Fibroblast of the conjunctiva (primary cell): ENCODE measurements at places on chromosomes 2 and 18.

DNA sequence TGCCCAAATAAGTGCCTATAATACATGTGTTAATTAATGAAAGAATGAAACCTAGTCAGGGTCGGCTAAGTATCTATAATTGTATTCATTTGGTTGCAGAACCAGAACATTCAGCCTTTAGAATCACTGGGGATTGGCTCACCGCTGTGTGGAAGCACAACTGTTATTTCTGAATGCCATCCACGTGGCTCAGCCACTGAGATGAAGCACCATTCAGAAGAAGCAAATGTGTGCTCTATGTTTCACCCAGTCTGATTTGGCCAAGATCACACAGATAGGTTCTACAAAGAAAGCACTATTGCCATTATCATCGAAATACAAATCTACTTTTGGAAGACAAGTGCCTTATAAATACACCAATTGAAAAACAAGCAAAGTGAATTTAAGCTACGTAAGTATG is 30.6 kb upstream of the SPOPL start:
- DNase-seq: no peak

- no peak for DNase-seq
Observed at GRCh38 chr18:33951031-33951430, 273.7 kb downstream of the NOL4 start.

DNA sequence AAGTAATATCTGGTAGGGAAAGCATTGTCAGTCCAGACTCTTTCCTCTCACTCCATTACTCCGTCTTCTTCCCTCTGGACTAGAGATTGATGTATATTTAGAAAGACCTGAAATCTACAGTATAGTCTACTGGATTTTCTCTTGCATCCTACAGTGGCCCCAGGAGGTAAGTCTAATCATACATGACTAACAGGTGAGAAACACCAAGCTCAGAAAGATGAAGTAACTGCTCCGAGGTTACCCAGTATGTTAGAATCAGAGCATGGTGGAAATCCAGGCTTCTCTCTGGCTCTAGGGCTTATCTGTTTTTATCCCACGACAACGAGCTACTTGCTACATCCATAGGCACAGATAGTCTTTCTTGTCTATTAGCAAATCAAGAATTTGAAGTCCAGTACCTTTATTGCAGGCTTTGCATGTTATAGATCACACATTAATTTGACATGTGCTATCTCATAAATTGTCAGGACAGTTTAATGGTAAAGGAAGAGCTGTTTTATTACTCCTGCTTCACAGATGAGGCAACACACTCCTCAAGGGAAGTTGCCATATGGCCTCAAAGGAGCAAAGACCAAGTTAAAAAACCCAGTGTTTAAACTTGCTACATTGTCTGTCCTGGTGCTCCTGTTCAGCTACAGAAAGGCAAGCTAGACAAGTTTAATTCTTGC is 484.3 kb downstream of the THSD7B start:
- no peak for DNase-seq

- no peak for DNase-seq
Observed at GRCh38 chr18:46652372-46652771, 4.6 kb downstream of the LOXHD1 start.

DNA sequence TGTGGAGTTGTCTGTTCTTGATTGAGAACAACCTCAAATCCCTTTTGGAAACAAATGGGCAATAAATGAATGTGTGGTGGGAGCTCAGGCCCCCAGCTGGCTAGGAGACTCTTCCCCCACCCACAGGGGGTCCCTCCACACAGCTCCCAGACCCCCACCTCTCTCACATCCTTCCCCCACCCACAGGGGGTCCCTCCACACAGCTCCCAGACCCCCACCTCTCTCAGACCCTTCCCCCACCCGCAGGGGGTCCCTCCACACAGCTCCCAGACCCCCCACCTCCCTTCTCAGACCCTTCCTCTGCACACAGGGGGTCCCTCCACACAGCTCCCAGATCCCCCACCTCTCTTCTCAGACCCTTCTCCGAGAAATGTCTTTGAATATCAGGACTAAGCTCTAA is 79.0 kb upstream of the CTDP1 start:
- DNase-seq: no peak

GRCh38 chr2:157181234-157181633 is 76.3 kb upstream of the GALNT5 start:
- DNase-seq: no peak

DNA sequence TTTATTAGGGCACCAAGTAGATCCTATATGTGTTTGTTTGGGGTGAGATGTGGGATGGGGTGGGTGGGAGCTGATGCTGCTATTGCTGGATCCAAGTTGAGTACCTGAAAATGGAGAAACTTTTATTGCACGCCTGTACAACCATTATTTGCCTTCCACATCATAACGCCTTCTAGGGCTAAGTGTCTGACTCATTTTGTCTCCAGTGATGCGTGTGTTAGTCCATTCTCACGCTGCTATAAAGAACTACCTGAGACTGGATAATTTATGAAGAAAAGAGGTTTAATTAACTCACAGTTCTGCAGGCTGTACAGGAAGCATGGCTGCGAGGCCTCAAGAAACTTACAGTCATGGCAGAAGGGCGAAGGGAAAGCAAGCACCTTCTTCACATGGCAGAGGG is 58.2 kb downstream of the KDM3A start:
- DNase-seq: no peak

- DNase-seq: no peak
Observed at GRCh38 chr18:23849141-23849540, 159.9 kb downstream of the LAMA3 start.

GRCh38 chr2:19697131-19697530 is 204.7 kb downstream of the TTC32 start:
- no peak for DNase-seq

DNA sequence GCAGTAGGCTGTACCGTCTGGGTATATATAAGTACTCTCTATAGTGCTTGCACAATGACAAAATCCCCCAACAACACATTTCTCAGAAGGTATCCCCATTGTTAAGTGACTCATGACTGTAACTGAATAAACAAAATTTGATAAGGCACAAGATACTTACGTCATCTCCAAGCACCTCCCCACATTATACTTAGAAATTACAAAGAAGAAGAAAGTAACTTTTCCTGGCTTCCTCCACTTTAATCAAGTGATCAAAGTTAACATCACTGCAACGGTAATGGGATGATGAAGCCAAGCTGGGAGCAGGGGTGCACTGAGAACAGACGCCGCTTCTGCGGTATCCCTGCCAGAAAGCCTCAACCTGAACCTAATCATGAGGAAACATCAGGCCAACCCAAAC is 9.7 kb downstream of the TNS1 start:
- no peak for DNase-seq

- no peak for DNase-seq
Observed at GRCh38 chr2:33782395-33783230, 183.5 kb upstream of the FAM98A start.

DNA sequence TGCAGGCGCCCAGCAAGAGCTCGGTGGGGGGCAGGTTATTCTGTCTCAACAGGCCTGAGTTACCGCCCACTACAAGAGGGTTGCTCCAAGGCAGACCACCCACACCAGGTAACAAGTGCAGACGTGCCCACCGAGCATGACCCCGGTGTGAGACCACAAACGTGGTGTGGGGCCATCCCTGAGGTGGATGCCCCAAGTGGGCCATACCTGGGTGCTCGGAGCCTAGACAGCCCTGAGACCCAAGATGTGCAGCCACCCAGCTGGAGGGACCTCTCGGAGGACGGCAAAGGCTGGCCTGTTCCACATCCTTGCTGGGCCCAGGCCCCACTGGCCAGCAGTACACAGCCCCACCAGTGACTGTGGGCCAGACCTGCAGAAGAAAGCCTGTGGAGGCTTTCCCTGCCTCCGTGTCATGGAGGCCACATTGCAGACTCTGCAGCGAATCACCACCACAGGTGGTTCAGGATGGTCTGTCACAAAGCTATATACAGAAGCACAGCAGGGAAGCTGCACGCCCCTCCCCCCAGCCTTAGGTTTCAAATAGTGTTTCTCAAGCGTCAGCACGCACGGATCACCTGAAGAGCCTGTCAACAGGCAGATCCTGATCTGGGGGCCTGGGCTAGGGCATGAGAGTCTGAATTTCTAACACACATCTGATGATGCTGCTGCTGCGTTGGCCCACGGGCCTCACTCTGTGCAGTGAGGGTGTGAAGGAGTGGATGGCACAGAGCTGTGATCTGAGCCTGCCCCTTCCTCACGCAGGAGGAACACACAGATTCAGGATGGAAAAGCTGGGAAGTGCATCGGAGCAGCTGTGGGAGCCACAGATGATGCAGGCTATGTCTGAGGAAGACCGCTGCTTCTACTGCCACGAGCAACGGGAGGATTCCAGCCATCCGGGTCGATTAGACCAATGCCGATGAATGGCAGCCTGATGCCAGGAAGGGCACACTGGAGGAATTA is 96.8 kb downstream of the UXS1 start:
- no peak for DNase-seq

GRCh38 chr2:216151313-216152025 is 42.3 kb downstream of the XRCC5 start:
- DNase-seq: no peak

DNA sequence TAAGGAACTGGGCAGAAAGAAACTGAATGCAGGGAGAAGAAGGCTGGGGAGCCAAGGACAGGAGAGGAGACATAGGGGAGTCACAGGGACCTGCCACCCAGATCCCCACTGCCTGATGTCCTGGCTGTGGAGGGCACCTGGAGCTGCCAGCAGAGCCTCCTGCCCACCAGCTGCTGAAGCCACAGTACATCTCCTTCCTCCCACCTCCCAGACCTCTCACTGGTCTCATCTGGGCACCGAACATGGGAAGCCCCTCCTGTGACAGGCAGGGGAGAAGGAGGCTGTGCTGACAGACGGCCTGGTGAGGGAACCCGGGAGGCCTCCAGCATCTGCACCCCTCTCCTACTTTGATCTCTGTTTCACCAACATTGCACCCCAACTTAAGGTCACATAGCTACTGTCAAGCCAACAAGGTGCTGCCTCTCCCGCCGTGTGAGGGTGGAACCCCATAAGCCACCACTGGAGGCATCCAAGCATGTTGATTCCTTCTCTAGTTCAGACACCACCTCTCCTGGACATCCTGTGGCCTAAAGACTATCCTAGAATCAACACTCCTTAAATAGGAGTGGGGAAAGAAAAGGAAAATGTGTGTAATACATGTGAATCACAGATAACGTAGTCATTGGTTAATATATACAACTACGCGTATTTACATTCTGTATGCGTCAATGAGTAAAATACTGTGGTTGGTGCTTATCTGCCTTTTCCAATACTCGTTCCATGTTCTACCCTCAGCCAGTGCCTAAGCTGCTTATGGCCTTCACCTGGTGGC is 3.5 kb upstream of the RNPEPL1 start:
- DNase-seq: no peak

GRCh38 chr2:141554810-141555209 is 576.0 kb downstream of the LRP1B start:
- DNase-seq: peak; percentile 18

DNA sequence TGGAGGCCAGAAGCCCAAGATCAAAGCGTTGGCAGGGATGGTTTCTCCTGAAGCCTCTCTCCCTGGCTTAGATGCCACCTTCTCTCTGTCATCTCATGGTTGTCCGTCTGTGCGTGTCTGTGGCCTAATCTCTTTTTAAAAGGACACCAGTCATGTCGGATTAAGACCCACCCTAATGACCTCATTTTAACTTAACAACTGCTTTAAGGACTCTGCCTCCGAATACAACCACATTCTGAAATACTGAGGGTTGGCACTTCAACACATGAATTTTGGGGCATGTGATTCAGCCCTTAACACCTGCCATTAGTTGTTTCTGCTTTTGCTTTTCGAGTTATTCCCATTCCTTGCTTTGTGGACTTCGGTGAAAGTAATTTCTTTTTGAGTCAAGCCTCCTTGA is 97.8 kb upstream of the SMIM21 start:
- DNase-seq: no peak
